IPS DF 6.9 (cell line): ENCODE measurements at places on chromosomes 7 and 10.
A peak's percentile ranks its signal among the peaks of the same experiment; 100 is the strongest.

DNA sequence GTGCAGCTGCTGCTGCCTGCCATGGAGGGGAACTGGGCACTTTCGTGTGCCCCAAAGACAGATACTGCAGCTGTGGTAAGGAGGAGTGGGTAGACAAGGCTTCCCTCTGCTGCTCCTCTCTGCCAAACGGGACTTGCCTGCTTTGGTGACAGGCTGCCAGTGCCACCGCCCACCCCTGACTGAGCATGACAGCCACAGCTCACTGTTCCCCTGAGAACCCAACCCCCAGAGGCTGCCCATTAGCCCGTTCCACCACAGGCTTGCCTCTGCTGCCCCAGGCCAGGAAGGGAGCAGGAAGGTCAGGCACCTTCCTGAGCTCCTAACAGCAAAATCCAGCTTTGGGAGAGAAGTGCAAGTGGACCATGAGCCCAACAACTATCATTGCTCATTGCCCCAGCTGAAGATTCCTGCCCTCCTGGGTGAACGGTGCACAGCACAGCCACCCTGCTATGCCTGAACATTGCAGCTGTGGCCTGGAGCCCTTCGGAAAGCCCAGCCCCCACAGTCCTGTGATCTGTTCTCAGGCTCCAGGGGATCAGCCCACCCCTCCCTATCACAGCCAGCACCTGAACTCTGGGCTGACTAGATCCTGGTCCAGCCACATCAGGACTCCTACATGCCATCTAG lies 58.7 kb upstream of the ANTXRL start:
- DNase-seq: no peak

- no peak for DNase-seq
Observed at GRCh38 chr10:124706462-124707143, 37.6 kb downstream of the FAM53B start.

DNA sequence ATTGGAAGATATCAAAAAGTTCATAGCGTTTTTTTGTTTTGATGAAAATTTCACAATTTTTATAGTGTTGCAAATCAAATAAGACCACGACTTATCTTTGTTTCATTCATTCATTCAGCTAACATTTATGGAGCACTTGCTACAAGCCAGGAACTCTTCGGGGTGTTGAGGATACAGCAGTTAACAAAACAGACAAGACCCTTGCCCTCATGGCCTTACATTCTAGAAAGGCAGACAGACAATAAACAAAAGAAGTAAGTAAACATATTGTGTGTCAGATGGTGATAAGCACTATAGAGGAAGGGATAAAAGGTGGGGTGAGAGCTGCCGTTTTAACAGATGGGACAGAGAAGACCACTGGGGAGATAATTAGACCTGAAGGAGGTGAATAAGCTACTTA lies 41.6 kb upstream of the GSAP start:
- DNase-seq: no peak

DNA sequence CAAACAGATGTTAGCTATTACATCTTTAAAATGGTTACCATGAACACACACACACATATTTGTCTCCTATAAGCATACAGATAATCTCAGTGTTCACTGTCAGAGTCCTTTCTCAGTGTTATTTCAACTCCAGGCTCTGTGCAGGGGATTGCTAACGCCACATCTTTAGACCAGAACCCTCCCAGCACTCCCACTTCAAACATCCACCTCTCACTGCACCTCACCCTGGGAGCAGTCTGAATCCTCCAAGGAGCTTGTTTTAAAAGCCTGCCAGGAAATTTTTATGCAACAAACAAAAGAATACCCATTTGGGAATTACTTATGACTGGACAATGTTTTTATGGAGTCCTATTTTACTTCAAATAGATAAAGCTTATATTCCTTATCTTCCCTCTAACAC lies 107.4 kb downstream of the PARD3 start:
- no peak for DNase-seq

- DNase-seq: no peak
Observed at GRCh38 chr10:47133871-47134570, 166.0 kb upstream of the GDF10 start.

- no peak for DNase-seq
Observed at GRCh38 chr7:28182071-28182471, 1.5 kb upstream of the JAZF1 start.

DNA sequence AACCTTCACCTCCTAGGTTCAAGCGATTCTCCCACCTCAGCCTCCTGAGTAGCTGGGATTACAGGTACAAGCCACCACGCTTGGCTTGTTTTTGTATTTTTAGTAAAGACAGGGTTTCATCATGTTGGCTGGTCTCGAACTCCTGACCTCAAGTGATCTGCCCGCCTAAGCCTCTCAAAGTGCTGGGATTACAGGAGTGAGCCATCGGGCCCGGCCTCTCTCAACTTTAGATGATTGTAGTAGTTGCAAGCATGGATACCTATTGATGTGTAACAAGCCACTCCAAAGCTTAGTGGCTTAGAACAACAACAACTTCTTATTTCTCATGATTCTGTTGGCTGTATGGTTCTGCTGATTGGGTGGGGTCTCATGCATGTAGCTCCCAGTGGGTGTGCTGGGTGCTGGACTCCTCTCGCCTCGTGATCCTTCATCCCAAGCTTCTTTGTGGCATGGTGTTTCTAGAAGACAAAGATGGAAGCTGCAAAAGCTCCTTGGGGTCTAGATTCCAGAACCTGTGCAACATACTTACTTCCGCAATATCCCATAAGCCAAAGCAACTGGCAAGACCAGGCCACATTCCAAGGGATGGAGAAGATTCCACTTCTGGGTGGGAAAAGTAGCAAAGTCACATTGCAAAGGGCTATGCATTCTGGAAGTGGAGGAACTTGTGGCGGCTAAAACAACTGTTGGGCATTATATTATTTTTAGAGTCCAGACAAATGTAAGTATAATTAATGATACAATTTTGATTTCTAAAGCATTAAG lies 37.9 kb downstream of the SKIDA1 start:
- no peak for DNase-seq

GRCh38 chr7:29145553-29146056 lies 732 bp downstream of the CPVL start:
- no peak for DNase-seq

DNA sequence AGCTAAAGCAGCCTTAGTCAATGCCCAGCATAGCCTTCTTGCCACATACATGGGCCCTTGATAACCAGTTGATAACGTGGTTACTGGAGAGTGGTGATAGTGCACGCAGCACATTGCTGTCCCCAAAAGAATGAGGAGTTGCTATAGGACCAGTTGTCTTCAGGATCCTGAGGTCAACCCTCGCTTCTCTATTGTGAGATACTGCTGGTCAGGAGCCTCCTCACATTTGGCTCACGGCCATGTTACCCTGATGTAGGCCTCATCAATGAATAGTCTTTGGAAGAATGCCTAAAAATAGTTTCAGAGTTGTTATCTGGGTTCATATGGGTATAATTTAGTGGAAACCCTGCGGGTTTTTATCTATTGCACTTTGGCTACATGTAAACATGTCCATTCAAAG lies 230.7 kb downstream of the VTI1A start:
- DNase-seq: no peak

DNA sequence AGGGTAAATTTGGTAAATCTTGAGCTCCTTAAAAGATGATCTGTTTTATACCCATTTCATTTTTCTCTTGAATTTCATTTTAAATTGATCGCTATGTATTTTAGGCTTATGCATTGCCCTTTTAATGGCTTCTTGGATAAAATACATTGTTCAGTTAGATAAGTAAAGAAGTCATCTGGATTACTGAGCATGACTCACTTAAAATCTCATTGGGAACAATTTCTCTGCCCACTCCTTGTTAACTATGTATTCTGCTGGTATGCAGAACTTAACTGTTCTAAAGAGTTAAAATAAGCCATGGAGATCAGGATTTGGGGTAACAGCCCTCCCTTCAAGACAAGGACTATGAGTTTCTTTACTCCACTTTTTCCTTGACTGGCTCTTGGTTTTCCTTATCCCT lies 134.2 kb downstream of the SND1 start:
- no peak for DNase-seq

- no peak for DNase-seq
Observed at GRCh38 chr7:97439637-97440214, 292.2 kb upstream of the TAC1 start.

DNA sequence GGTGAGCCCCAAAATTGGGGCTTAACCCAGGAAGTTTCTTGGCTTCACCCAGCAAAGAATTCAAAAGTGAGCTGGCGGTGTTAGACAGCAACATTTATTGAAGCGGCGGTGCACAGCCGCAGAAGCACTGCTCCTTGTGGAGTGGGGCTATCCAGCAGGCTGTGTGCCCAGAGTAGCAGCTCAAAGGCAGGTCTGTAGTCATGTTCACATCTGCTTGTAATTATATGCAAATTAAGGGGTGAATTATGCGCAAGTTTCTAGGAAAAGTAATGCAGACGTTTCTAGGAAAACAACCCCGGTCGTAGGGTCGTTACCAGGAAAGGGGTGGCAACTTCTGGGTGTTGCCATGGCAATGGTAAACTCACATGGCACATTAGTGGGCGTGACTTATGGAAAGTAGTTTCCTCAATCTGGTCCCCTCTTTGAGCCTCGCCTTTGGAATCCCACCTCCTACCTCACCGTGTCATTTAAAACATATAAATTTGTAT lies 13.7 kb upstream of the KBTBD2 start:
- peak; percentile 66 for DNase-seq

- DNase-seq: no peak
Observed at GRCh38 chr7:34247468-34247867, 342.1 kb downstream of the BMPER start.

DNA sequence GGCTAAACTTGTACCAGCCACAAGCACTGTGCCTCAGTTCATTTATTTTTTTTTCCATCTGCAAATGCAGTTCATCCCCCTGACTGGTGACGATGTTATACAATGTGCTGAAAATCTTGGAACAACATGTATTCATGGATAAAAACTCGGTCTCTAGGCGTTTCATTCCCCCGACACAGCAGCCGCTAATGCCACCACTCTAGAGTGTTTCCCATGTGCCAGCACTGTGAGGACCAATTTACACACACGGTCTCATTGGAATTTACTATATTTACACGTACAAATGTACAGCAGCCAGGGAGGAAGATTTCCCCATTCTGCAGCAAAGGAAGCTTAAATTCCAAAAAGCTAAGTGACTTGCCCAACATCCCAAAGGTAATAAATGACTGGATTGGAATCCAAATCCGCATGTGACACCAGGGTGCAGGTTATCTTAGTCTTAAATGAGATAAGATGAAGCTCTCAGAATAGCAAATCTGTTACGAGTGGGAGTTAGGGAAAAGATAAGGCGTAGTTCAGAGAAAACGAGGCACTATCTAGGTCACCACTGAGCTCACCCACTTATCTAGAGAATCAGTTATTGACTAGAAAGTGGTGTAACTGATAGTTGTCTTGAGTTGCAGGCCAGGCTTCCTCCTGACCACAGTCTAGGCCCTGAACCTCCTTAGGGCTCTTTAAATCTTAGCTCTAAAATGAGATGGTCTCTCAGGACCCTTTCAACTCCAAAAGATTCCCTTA lies 36.7 kb downstream of the FAM107B start:
- DNase-seq: no peak

DNA sequence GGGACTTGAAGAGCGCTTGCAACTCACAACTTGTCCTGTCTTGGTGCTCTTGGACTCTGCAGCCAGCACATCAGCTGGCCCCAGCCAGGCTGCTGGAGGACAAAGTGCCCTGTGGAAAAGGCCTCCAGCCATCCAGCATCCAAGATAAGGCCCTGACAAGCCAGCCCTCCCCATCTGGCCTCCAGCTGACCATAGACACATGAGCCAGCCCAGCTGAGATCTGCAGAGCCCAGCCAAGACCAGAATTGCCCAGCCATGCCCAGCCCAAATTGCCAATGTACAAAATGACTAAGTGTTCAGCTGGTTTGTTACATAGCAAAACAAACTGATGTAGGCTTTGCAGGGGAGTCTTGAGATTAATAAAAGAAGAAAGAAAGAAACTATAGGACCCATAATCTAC lies 36.0 kb upstream of the FRMD4A start:
- no peak for DNase-seq

DNA sequence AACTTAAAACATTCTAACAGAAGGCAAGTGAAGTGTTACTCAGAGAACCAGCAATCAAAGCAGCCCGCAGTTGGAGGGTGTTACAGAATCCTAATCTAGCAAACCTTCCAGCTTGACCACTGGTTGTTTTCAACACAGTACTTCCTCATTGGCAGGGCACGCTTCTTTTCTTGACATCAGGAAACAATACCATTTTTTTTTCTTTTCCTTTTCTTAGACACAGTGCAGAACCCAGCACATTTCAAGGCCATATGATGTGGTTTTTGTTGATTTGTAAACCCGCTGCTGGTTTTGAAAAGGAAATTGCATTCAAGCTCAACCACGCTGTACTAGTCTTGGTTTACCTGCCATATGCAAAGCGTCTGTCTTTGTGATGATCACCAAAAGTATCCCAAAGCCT lies 33.4 kb downstream of the RHOBTB1 start:
- no peak for DNase-seq

DNA sequence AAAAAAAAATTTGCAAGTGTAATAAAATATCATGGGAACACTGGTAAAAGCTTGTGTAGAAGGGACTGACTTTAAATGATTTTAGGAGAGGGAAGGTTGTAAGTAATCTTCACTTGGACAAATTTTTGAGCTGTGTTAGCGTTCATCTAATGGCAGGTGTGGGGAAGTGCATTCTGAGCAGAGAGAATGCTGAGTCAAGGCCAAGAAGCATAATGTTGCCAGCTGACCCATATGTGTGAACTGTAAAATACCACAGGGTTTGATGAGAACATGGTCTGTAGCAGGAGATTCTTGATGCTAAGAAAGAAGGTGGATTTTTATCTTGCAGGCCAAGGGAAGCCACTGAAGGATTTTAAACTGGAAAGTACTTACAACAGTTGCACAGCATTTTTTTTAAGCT lies 98.2 kb upstream of the ZNF32 start:
- DNase-seq: no peak

DNA sequence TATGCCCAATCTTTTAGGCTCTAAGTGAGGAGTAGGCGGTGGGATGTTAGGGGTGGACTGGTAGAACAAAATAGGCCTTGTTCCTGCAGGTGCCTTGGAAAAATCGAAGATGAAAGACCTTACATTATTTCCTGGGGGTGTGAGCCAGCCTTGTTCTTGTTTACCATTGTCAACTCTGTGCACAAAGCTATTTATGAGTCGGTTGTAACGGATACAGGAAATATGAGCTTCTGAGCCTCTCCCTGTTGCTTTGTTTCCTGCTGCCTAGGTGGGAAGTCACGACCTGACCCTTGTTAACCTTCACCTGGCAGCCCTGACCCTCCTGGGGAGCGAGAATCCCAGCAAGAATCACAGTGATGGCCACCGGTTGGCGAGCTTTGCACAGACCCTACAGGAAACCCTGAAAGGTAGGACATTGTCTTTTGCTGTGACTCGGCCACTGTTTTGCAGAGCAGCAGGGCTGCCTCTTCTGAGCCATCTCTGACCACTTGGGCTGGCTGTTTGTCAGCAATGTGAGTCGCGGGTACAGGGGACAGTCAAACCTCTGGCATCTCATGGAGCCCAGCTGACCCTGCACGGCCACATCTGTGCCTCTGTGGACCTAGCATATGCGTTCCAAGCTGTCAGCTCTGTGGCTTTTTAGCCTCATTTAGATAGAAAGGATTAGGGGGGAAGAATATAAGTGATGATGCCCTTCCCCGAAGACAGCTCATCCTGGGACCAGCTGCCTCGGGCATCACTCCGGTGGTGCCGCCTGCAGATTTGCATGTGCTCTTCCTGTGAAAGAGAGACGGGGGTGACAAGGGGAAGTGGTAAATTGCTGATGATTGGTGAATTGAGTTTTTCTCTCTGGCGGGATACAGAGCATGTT lies 102.1 kb upstream of the ANLN start:
- no peak for DNase-seq

GRCh38 chr10:118266098-118266748 lies 75.9 kb downstream of the FAM204A start:
- DNase-seq: no peak
